T47D (cell line): ENCODE measurements at places on chromosomes 1 and 21.

DNA sequence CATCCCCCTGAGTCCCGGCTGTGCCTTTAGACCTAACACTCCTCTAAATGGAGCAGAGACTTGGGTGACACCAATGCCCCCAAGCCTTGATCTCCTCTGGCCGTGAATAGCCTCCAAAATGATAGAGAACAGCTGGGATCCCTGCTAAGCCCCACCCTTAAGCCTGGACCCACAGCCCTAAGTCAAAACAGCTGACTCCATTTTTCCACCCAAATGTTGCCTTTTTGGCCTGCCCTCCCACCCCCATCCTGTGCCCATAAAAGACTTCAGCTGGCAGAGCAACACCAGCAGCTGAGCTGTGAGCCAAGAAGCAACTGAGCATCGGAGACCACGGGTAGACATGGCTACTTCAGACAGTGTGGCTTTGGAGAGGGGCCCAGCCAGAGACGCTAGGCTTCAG lies 420.8 kb downstream of the NPHP4 start:
- DNase-seq, result no peak

GRCh38 chr21:45010096-45010495 lies 64.3 kb upstream of the ADARB1 start:
- no peak for DNase-seq

DNA sequence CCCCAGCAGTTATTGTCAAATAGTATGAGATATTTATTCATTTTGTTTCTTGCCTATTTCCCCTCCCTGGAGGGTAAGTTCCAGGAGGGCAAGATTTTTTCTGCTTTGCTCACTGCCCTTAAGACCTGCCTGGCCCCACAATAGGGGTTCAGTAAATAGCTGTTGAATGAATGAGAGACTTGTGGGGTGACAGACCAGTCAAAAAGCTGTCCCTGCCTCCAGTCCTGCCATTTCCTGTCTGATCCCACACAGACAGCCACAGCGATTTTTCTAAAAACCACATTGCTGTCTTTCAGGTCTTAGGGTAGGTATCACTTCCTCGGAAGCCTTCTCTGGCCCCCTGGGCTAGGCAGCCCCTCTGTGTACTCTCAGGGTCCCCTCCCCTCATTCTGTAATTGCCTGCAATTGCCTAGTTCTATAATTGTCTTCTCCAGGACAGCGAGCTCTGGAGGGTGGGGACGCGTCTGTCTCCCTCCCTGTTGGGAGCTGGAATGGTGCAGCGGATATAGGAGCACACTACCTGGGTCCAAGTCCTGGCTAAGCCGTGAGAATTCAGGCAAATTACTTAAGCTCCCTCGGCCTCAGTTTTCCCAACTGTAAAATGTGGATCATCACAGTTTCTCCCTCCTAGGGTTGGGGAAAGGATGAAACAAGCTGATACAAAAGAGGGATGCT lies 1.8 kb upstream of the EXTL1 start:
- no peak for DNase-seq

- DNase-seq, result no peak
These were observed 6.2 kb downstream of the C1orf115 start for GRCh38 chr1:220696226-220696862.

DNA sequence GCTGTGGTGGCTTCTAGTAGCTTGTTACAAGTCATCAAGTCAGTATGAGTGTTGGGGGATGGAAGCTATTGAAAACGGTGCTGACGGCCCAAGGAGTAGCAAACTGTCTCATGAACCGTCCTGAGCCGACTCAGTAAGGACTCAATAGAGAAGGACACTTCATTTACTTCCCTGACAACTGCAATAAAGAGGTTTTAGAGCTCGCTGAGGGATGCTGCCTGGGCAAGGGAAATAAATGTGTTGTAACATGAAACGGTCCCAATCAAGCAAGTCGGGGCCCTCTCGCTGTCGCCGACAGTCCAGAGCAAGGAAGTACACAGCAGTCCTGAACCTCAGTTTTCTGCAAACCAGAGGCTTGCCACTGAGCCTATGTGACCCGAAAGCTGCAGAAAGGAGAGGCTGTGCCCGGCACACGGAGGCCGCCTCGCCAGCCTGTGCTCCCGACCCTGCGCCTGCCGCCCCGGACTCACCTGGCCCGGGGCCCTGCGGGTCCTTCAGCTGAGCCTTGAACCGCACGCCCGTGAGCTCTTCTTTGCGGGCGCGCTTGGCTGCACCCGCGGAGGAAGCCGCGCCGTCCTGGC lies 423 bp downstream of the URB1 start:
- DNase-seq, result peak; percentile 9

DNA sequence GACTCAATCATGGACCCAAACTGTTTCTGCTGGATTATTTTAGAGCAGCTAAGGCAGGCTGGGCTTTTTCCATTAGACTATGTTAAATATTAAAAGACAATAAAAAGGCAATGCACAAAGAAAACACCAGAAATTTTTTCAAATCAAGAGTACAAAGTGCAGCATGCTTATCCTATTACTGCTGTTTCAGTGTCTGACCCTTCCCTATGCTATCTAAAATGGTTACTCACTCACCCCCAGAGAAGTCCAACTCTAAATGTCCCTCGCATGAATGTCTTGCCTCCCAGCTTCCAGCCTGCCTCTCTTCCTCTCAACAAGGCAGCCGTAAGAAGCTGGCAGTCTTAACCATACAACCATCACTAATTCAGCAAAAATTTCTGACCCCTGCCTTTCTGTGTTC lies 108.7 kb upstream of the SYT6 start:
- no peak for DNase-seq

DNA sequence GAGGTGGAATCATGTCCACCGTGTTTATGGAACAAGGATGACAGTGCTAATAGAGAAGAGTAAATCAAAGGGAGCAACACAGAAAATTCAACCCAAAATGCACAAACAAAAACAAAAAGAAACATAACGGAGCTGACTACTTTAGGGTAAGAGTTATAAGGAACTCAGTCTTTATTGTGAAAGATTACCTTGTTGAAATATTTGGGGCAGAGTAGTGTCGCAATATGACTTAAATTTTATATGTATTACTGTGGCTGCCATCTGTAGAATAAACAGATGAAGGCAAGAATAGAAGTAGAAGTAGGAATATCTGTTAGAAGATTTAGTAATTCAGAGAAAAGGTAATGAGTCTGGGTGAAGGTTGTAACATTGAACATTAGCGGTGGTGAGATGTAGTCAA lies 913.9 kb downstream of the BRINP3 start:
- no peak for DNase-seq

- no peak for DNase-seq
These were observed 288.8 kb downstream of the LTN1 start for GRCh38 chr21:28703861-28704260.

DNA sequence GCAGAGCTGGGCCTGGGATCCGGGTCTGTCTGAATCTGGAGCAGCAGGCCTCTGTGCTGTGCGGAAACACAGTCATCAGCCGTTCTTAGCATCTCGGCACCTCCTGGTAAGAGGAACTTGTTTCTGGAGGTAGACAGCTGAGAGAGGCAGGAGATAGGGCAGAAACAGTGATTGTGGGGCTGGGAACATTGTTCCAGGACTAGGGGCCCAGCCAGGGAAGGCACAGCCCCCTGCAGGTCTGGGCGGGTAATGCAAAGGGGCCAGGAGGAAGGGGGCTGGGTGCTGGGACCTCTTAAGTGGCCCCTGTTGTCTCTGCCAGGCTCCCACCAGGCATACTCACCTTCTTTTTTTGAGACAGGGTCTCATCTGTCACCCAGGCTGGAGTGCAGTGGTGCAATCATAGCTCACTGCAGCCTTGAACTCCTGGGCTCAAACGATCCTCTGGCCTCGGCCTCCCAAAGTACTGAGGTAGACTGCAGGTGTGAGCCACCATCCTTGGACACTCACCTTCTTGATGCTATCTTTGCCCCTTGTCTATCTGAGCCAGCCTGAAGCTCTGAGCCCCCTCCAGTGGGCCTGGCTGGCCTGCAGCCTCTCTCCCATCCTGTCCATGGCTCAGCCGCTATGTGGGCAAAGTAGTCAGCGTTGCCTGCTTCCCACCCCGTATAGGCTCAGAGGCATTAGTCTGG lies 134.3 kb upstream of the ZBTB40 start:
- no peak for DNase-seq

DNA sequence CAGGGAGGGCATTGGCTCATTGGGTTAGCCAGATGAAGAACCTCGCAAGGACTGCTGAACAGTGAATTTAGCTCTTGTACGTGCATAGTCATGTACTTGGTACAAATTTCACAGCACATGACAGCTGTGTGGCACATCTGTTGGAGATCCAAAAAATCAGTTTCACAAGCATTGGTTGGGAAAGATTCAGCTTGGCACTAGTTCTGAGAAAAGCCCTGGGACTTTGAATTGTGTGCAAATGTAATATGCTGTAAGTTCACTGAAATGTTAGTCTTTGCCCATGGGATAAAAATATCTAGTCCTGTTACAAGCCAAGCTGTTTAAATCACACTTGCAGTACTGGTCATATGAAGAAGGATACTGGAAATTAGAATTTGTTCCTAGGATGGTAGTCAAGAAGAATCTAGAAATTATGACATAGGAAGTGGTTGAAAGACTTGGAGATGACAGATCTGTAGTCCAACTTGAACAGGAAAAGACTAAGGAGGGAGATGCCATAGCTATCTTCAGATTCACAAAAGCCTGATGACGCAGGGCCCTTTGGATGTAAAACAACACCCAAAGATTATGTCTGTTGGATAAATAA lies 19.2 kb downstream of the LAMC2 start:
- DNase-seq, result no peak

- DNase-seq, result no peak
These were observed 10.9 kb upstream of the CD101 start for GRCh38 chr1:116990612-116991151.

DNA sequence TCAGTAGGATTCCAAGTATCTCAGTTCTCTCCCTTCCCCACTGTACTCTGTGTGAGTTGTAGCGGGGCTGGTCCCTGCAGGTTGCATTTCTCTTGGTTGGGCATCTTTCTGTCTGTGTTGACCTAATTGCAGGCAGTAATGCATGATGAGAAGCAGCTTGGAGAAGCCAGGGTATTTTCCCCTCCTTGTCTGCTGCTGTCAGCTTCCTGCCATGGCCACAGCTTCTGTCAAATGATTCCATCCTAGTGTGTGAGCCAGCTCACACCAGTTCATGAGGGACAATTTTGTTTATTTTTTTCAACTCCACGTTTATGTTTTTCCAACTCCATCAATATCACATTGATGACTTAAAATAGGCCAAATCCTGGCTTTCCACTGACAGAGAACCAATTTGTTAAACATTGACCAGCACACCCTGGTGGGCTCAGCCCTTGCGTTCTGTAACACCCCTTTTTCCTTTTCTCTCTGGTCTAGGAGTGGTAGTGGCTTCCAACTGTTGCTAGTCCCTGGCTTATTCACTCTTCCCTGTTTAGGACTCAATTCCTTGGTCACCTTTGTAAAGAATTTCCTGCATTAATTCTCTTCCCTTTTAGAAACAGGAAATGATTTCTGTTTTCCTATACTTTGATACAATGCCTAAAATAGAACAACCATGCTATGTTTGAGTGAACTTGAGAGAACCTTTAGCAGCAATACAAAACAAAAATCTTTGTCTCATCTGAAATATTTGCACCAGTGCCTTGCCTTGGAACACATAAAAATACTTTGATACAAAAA lies 44.9 kb upstream of the APOBEC4 start:
- DNase-seq, result no peak

DNA sequence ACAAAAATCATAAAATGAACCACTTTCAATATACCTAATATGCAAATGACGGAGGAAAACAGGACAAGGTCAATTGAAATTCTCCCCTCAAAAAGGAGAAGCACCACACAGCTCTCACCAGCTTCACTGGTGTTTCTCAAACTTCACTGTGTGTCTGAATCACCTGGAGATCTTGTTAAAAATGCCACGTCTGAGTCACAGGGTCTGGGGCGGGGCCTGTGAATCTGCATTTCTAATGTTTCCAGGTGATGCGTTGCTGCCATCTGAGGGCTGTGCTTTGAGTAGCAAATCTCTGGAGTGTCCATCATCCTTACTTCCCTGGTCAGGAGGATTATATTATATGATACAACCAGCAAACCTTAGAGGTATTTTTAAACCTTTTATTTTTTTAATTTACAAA lies 9.0 kb downstream of the CLDN19 start:
- DNase-seq, result peak; percentile 61

DNA sequence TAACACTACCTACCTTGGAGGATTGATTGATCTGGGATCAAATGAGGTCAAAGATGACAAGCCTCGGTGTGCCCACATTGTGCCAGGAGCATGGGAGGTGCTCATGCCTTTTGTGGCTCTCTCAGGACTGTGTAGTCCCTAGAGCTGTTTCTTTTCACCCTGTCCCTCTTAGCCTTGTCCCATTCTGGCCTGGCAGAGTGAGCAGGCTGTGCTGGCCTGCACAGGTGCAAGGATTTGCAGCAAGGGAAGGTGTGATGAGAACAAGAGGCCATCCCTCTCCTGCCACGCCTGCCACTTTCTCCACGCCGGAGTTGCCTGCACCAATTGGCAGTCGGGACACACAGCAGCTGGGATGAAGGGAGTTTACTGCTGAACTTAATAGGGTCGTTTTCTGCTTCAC lies 410.6 kb upstream of the VAMP3 start:
- no peak for DNase-seq

GRCh38 chr1:34762474-34763141 lies 3.1 kb downstream of the GJB4 start:
- no peak for DNase-seq

DNA sequence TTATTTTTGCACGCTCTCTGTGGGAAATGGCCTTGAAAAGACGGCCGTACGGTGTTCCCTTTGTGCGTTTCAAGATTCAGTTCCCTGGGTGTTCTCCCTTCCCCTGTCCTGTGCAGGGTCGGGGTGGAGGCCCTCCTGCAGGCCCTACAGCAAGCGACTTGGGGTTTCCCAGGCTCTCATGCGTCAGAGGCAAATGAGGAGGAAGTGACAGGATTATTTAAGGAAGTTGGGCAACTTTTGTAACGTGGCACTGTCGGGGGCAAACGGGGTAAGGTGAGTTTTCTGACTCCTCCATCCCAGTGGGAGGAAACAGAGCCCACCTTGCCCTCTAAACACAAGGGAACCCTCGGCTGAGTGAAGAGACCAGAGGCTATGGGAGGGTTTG lies 16.1 kb upstream of the AJAP1 start:
- no peak for DNase-seq

DNA sequence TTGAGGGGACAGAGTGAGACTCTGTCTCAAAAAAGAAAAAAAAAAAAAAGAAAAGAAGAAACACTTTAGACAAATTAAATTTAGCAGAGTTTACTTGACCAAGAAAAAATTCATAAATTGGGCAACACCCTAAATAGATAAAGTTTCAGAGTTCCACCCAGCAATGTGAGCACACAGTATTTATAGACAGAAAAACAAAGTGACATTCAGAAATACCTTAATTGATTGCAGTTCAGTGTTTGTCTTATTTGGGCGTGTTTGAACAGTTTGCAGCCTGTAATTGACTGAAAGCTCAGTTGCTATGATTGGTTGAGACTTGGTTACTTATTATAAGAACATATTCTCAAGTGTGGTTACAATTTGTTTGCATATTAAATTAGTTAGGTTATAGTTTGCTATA lies 603.5 kb upstream of the NEGR1 start:
- DNase-seq, result no peak

DNA sequence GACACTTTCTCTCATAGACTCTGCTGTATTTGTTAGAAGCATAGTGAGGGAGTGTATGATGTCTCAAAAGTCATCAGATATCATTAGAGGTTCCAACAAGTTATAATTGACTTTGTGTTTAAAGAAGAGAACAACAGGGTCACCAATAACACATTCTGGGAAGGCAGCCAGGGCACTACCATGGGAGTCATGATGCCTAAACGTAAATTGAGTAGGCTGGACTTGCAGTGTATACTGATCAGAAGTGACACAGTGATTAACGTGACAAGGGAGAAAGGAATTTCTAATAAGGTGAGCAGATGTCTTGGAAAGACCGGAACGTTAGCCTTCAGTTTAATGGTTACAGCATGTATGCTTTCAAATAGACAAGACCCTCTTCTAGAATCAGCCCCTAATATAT lies 973.2 kb downstream of the NCAM2 start:
- peak; percentile 50 for DNase-seq
